ENCODE measurements at places on chromosomes 3 and 15.

DNA sequence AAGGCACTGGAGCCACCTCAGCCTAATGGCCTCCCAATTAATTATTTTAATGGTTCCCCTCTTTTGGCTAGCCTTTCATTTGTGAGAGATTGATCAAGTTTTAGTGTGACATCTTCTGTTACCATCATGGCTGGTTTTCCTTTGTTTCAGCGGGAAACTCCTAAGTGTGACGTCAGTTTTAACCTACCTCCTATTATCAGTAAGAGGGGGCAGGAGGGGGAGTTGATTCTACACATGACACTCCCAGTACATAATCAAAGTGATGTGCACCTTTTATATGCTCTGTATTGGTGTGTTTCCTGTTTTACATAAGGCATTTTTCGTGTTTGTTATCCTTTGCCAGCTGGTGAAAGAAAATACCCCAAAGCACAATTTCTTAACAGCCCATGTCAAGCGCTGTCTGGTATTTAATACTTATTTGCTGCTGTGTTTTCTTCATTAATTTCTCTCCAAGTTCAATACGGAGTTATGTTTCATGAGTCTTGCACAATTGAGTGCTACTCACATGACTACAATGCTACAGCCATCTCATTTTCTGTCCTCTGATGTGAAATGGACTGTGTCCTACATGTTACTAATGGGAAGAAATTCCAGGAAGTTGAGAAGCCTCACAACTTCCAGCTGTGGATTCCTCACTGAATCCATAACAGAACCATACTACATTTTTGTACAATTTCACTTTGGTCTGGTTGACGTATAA is 52.2 kb upstream of the POLR2M start:
- DNase-seq: no peak

GRCh38 chr3:100875239-100875638 is 118.0 kb downstream of the ABI3BP start:
- DNase-seq: no peak

DNA sequence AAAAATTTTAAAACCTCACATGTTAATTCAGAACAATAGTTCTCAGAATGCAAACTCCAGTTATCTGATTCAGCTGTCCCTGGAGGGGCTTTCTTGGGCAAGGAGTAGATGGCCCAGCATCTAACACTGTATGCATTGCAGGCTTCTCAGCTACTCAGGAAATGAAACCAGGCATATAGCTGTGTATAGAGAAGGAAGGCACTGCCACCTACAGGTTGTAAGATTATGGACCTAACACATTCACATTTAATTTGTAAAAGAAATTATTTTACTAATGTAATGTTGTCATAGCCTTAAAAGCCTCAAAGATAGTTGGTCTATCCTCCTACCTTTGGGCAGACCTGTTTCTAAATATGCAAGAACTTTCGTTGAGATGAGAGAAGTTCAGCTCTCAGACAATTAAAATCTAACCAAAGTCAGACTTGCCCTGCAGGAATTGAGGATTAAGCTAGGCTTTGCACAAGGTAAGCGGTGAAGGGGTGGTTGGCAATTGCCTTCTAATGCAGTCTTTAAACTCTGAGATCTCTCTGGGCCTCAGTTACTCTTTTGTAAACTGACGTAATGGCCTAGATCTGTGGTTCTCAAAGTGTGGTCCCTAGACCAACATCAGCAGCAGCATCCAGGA is 132.8 kb upstream of the SLC24A5 start:
- DNase-seq: no peak

DNA sequence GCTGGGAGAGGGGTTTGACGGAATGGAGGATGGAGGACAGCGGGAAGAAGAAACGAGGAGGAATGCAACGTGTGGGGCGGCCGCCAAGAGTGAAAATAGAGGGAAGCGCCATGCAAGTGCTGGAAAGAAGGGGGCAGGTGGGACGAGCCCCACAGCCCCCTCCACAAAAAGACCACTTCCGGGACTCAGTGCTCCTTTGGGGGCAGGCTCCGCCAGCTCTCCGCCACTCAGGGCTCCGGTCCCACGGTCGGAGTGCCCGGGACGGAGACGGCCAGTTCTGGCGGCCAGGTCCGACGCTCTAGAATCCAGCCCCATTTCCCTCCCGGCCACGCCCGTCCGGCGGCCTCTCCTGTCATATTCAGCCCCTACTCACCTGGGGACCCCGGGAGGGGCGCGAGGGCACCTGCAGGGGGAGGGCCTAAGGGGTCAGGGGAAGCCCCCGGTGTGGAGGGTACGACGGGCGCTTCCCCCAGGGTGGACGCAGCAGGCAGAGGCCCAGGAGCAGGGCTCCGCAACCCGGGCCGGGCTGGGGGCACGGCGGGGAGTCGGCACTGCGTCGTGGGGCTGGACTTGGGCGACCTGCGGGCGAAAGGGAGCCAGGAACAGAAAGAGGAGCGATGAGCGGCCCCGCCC is 25.5 kb upstream of the CSPG4 start:
- DNase-seq: no peak

DNA sequence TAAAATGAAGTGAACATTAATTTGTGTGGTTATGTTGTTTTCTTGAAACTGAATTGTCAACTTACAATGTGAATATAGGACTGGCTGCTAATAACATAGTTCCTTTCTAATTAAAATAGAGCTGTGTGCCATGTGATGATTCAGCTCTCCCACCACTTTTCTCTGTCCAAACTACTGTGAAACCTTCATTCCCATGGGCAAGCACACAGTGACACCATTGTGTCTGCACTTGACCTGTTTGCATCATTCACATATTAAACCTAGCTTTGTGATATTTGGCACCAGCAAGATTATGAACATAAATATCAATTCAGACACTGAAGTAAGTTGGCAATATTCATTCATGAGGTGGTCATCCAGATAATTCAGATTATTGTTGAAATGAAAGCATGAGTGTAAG is 78.8 kb upstream of the TCF12 start:
- DNase-seq: no peak

DNA sequence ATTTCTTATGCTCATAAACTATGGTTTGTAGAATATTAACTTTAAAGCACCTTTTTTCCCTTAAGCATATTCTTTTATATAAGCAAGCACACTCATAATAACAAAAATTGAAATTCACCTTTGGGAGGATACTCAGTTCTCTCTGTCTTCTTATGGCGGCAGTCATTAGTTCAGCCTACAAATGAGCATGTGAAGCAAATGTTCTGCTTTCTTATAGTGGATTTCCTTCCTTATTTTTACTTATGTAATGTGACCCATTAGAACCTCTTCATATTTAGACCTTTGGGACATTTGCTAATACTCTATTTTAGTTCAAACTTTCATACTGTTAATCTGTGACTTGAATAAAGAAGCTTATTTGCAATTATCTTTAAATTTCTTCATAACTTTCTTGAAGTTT is at the start of gene P2RY13:
TSS of gene P2RY13 (minus strand) at position 187 of the 400 bp plus-strand sequence. CDS start at position 166, 21 bp downstream.
- no peak for DNase-seq

GRCh38 chr3:149373235-149374125 is 4.0 kb downstream of the TM4SF1 start:
- no peak for DNase-seq

GRCh38 chr15:96322536-96323318 is 7.8 kb upstream of the NR2F2 start:
- no peak for DNase-seq

DNA sequence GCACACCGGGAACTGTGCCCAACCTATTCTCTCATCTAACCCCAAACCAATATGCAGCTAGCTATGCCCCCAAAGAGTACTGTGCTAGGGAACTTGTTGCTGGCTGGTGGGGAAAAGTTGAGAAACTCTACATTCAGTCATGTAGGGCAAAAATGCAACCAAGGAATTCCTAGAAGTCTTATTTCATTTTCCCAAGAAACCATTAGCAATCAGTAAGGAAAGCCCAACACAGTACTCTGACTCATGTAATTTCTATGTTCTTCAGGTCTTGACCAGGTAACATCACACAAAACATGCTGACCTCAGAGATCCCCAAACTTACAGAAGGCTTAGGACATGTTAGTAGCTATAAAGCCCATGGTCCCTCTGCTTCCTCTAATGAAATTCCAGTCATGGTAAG is 52.1 kb downstream of the TASOR start:
- DNase-seq: no peak

DNA sequence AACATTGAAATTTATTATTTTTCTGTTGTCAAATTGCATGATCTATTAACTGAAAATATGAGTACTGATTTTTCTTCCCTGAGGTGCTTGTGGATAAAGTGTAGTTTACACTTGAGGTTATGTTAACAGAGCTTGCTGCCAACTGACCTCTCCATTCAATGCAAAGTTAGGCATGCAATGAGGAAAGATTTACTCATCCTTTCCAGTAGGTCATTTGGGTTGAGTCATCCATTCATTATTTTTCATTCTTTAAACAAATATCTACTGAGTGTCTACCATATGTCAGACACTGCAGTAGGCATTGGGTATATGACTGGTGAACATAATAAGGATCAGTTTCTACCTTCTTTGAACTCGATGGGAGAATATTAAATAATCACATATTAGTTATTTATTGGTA is 604.1 kb downstream of the EDEM1 start:
- no peak for DNase-seq

GRCh38 chr3:17555525-17555924 is 186.9 kb downstream of the TBC1D5 start:
- no peak for DNase-seq

DNA sequence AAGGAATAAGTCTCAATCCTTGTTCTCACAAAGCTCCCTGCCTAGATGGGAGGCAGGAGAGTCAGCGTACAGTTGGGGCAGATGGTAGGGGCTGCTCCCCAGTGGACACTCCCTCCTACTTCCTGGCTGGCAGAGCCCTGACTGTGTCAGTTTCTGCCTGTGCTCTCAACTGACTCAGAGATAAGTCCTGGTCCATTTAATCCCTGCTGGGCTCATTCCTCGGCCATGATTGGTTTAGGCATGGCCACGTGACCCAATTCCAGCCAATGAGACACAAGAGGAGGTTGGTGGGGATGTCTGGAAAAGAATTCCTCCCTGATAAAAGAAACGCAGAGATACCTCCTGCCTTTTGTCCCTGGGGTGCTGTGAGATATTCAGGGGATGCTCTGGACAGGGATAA is 118.1 kb upstream of the SLC6A11 start:
- no peak for DNase-seq

DNA sequence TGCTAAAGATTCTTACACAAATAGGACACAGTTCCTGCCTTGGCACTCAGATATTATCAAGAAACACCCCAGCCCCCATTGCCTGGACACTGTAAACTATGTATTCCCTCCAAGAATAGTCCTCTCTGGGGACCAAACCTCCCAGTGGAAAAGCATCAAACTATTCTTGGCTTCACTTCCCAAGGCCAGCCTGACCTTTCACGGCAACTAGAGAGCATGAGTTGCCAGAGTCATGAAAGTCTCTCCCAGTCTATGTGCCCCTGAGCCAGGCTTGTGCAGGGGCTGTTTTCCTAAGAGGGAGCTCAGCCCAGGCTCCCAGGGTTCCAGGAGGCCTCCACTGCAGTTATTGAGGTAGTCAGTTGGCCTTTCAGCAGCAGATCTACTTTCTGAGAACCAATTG is 251.9 kb upstream of the TGFBR2 start:
- DNase-seq: no peak

- DNase-seq: no peak
These were observed 49.1 kb downstream of the KLHL25 start for GRCh38 chr15:85745525-85746150.

GRCh38 chr3:51799879-51800749 is 21.1 kb upstream of the IQCF6 start:
- no peak for DNase-seq

DNA sequence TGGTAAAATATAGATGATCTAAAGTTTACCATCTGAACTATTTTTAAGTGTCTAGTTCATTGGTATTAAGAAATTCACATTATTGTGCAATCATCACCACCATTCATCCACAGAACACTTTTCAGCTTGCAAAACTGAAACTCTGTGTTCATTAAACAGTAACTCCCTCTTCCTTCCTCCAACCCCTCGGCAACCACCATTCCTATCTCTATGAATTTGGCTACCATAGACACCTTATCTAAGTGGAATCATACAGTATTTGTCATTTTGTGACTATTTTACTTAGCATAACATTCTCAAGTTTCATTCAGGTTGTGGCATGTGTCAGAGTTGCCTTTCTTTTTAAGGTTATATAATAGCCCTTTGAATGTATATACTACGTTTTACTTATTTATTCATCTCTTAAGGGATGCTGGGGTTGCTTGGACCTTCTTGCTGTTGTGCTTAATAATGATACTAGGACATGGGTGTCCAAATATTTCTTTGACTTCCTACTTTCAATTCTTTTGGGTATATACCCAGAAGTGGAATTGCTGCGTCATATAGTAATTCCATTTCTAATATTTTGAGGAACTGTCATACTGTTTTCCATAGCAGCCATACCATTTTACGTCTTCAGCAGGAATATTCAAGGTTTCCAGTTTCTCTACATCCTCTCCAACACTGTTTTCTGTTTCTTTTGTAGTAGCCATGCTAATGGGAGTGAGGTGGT is 20.9 kb downstream of the KAT2B start:
- no peak for DNase-seq

DNA sequence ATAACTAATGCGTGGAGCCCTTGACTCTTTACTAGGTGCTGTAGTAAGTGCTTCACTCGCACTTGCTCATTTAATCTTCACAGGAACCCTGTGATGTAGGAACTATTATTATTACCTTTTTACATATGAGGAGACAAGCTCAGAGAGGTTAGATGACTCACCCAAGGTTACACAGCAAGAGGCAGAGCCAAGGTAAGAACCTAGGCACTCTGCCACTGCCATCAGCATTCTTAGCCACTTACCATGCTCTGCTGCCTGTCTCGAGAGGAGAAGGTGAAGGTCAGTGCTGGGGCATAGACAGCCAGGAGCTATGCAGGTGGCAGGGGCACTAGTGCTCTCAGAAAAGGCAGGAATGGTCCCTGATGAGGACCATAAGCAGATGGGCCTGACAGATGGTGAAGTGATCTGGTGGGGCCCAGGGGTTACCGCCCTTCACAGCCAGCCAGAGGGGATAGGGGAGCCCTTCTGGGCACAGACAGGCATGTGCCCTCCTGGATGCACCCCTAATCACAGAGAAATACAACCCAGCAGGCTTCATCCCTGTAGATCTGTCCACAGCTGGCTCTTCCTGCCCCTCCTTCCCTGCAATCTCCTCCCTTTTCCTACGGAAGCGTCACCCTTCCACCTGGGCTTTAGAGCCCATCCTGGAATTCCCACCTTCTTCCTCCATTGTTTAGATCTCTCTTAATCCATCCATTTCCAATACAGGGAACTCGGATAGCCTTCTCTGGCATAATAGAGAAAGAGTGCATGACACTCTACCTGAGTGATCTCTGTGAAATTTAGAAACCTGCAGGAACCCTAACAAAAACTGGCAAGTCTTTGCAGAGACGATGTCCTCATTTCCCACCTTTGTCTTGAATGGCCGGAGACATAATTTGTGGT is 26.9 kb downstream of the ABTB1 start:
- no peak for DNase-seq

- DNase-seq: no peak
These were observed 184.9 kb downstream of the FAM43A start for GRCh38 chr3:194870394-194871110.

DNA sequence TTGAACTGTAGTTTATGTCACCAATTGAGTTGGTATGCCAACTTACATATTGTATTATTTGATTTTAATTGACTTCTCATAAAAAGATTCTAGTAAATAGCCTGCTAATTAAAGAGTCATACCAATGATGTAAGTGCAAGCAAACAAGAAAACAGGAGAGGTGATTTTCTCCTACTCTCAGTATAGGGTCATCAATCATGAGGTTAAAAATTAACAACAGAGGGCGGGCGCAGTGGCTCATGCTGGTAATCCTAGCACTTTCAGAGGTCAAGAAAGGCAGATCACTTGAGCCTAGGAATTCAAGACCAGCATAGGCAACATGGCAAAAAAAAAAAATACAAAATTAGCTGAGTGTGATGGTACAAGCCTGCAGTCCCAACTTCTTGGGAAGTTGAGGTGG is 108.7 kb downstream of the MYO9A start:
- no peak for DNase-seq
